NCI-H69 (cell line): ENCODE measurements at places on chromosomes 2 and 18.

- peak; percentile 65 for DNase-seq
These were observed 110.6 kb upstream of the ATP8B1 start for GRCh38 chr18:57913686-57914085.

GRCh38 chr2:82790206-82791021 lies 1668.7 kb downstream of the SUCLG1 start:
- no peak for DNase-seq

GRCh38 chr2:159175182-159175581 lies 111.3 kb downstream of the WDSUB1 start:
- DNase-seq: no peak

DNA sequence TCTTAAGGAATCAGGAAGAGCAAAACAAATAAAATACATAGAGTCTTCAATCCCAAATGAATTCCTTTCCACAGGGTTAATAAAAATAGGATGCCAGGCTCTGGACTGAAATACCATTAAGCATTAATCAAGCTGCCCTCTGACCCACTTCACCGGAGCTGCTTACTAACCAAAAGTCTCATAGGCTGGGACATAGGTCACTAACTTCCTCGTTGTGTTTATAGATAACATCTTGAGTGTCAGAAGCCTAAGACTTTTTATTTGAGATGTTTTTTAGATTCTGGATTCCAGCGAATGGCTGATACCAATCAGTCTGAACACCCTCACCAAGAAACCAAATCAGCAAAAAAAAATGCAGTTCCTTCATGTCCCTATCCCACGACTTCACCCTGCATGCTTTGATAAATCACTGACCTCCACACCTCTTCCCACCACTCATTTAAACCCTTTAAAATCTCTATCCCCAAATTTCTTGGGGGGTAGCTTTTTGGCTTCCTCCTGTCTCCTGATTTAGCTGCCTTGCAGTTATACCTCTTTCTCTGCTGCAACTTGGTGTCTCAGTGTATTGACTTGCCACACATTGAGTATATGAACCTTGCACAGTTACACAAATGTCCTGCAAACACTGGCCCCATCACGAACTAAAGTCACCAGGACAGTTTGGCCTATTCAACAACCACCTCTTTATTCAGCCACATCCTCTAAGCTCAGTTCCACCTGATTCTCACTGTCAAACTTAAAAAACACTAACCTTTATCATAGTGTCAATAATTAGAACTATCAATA lies 399.3 kb downstream of the METTL4 start:
- DNase-seq: no peak

DNA sequence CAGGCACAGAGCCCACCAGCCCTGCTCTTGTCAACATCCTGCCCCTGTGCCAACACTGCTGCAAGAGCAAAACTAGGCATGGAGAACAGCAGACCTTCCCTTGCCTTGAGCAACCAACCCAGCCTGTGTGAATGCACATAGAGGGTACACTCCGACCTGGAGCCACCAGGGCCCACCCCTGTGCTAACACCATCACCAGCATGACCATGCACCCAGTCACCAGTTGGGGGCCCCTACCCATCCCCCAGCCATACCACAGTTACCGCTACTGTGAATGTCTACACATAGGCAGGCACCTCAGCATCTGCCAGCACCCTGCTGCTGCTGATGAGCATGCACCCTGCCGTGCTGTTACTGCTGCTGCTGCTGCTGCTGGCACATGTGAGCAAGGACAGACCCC lies 301.9 kb upstream of the ST6GAL2 start:
- DNase-seq: peak; percentile 4

- DNase-seq: peak; percentile 75
These were observed 47.6 kb upstream of the TTC39C start for GRCh38 chr18:23966909-23967308.

GRCh38 chr2:158923180-158923594 lies 45.3 kb upstream of the TANC1 start:
- peak; percentile 91 for DNase-seq

DNA sequence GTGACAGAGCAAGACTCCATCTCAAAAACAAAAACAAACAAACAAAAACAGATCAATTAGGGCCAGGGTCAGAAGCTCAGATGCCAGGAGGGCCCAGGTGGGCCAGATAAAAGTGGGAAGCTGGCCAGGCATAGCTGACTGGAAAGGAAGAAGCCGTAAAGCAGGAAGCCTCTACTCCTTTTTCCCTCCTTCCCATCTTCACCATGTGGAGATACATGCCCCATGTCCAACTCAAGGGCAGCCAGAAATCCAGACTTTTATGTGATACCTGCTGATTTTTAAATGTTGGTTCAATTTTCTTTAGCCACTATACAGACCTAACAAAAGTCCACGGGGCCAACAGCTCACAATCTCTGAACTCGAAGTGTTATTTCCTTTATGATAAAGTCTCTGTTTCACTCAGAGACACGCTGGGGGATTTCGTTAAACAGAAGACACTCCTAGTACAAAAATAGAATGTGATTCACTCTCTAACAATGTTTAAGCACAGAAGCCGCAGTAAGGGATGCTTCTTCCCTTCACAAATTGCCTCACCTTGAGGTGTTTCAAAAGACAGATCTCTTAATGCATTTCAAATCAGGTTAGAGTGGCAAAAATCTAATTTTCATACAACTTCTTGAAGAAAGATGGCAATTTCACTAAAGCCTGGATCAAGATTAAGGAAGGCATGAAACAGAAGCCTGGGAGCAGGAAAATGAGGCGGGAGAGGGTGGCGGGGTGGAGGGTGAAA lies 14.0 kb downstream of the TMEM247 start:
- DNase-seq: no peak

DNA sequence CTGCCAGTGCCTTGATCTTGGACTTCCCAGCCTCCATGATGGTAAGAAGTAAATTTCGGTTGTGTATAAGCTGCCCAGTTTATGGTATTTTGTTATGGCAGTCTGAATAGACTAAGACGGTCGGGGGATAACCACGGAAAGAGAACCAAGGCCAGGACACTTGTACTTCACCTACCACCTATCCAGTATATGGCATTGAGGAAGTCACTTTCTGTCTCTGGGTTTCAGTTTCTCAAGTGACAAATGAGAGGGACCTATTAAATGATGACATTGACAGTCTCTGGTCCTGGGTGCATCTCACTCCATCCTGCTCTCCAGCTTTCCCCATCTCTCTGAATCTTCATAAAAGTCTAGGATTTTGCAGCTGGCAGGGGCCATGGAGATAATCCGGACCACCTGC lies 183.8 kb upstream of the MSH6 start:
- DNase-seq: no peak

GRCh38 chr18:64678048-64678447 lies 529.2 kb upstream of the LINC00305 start:
- DNase-seq: peak; percentile 35

DNA sequence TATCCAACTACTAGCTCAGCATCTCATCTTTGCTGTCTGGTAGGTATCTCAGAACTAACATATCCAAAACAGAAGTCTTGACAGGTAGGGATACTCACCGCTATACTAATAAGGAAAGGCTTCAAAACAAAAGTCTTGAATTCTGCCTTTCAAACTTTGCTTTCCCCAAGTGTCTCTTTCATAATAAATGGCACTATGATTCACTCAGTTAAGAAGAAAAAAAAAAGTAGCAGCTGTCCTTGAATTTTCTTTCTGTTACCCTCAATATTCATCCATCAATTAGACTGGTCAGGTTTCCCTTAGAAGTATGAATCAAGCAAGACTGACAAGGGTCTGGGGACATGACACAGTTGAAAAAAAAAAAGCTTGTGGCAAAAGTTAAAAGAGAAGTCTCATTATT lies 175.1 kb downstream of the GULP1 start:
- no peak for DNase-seq

DNA sequence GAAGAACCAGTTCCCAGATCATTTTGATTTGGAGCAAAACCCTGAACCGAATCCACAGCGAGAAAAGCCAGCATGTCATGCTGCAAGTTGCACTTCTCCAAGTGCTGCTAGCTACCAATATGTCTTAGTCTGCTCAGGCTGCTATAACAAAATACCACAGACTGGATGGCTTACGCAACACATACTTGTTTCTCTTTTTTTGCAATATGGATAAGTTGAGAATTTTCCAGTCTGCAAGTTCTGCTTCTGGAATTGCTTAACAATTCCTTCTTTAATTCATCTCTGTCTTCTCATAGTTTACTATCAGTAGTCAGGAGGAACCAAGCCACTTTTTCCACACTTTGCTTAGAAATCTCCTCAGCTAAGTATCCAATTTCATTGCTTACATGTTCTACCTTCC lies 105.9 kb upstream of the RBBP8 start:
- no peak for DNase-seq

- DNase-seq: no peak
These were observed 27.9 kb downstream of the TMEM17 start for GRCh38 chr2:62478093-62478580.

- DNase-seq: no peak
These were observed 33.3 kb upstream of the NEB start for GRCh38 chr2:151767536-151767935.

DNA sequence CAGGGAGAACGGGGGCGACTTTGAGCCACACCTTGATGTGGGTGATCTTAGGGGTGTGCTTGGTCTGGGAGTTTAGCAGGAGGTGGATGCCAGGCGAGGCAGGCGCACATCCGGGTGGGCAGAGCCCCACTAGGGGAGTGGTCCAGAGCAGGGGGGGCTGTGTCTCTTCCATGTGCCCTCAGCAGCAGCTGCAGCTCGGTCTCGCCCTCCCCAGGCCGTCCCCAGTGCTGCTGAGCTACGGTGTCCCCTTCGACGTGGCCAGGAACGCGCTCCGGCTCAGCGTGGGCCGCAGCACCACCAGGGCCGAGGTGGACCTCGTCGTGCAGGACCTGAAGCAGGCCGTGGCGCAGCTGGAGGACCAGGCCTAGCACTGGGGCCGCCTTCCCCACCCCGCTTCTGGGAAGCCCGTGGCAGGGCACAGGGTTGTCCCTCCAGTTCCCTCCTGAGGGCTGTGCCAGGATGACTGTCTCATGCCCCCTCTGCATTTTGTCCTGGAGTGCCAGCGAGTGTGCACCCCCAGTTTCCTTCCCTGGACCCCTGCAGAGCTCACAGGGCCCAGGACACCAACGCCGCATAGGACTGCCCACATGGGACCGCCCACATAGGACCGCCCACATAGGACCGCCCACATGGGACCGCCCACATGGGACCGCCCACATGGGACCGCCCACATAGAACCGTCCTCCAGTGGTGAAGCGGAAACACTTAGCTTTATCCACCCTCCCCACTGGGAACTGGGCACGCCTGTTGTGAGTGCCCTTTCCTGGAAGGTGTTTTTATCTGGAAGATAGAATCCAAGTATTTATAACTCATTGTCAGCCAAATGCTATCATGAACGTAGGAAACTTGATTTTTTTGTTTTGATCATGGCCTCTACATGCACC lies 1.9 kb upstream of the ESPNL start:
- peak; percentile 15 for DNase-seq

GRCh38 chr2:68918497-68918896 lies 34.2 kb downstream of the GKN2 start:
- DNase-seq: no peak

DNA sequence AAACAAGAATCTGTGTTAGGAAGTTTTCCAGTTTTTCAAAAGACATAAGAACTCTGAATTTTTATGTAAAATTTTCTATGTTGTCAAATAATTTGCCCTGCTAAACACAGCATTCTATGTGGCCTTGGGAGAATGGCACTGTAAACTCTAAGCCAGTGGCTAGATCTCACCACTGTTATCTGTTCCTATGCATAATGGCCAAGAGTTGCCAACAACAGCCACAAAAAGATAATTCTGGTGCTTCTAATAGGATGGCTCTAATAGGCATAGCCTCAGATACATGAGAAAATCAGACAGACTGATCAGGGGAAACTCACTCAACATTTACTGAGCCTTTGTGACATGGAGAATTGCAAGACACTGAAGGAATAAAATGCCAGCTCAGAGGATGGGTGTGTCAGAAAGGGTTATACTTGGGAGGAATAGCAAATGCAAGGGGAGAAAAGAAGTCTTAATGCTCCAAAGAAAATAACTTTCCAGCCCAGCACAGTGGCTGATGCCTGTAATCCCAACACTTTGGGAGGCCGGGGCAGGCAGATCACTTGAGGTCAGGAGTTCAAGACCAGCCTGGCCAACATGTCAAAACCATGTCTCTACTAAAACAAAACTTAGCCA lies 63.7 kb downstream of the COBLL1 start:
- no peak for DNase-seq

GRCh38 chr18:47870605-47871004 lies 59.9 kb downstream of the SMAD2 start:
- no peak for DNase-seq

DNA sequence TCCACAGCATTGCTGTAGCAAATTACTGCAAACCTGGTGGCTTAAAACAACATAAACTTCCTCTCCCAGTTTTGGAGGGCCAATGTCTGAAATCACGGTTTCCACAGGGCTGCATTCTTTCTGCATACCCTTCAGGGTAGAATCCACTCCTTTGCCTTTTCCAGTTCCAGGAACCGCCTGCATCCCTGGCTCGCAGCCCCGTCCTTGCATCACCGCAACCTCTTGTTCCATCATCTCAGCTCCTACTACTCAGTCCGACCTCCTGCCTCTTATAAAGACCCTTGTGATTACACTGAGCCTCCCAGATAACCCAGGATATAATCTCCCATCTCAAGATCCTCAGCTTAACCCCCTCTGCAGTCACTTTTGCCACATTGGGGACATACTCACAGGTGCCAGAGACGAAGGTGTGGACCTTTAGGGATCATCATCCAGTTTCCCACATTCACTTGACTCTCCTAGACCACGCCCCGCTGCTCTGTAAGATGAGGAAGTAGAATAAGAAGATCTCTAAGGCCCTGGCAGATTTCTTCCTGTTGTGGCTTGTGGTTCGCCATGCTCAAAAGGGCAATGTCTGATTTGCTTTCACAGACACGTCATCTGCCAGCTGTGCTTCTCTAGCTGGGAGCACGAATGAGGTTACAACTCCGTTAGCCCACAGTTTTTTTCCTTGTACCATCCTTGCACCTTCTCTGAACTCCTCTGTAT lies 103.6 kb upstream of the AGAP1 start:
- DNase-seq: no peak

DNA sequence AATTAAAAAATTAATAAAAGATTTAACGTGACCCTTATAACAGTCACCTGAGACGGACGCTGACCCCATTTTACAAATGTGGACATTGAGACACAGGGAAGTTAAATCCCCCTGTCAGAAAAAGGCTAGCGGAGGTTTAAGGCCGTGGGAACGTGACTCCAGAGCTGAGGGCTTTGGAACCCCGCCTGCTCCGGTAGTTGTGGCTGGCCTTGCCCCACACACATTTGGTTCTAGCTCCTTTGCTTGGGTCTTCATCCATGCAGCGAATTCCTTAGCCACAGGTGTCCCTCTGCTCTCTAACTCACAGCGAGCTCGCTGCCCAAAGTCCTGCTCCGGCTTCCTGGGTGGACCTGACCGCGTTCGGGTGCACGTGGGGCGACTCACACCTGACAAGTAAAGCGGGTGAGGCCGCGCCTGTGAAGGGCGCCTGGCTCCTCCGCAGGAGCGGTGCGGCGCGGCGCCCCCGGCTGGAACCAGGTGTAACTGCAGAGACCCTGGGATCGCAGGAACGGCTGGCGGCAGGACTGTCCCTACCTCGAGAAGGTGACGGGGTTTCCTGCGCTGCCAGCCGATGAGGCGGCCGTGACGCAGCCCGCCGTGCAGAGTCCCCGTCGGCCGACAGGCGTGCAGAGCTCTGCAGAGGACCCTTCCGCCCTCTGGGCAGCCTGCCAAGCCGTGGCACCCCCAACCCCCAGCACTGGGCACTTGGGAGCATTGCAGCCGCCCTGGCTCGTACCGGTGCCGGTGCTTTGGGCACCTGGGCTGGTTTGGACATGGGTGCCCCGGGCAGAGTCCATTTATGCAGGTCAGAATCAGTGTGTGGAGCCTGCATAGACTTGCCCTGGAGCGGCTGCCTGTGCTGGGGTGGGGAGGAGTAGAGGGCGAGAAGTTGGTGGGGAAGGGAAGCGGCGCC lies 2.4 kb upstream of the PROC start:
- DNase-seq: peak; percentile 84

GRCh38 chr2:143229411-143229810 lies 100.2 kb downstream of the ARHGAP15 start:
- no peak for DNase-seq
